ENCODE measurements at places on chromosomes 1 and 21.

DNA sequence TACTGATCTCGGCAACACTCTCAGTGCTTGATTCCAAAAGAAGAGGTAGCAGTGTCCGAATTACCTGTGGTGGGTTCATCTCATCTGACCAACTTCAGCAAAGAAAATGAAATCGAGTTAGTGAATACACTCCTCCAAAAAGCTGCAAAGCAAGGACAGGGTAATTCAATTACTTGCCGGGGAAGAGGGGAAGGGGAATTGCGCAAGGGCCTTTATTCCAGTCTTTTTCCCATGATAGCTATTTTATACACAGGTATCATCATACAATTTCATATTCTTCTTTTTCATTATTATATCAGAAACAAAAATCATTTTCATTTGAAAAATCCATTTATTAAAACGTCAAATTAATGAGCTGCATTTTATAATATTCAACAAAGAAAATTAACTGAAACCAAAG is 42.9 kb downstream of the UBR4 start:
- DNase-seq: no peak

DNA sequence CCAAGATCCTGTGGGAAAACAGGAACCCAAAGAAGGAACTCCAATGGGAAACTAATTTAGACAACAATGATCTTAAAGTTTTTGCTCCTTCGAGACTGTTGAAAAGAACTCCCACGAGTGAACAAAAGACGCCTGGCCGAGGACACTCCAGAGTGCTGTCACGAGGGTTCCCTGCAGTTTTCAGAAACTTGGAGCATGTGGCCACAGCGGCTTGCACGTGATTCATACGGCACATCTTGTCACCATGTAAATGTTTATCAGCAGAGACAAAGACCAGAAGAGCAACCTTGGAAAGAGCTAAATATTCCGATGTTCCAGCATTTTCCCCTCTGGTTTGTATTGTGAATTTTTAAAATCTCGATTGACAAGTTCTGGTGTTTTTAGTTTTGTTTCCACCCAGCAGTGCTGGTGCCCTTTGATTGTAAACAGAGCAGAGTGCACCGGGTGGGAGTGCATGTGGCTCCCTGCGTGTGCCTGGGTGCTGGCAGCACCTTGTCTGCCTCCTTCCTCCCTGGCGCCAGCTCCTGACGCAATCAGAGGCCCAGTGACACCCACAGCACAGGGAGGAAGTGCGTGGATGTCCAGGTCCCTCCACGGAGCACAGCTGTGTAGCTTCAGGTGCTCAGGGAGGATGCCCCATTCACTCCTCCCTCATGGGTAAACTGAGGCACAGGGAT is 23.0 kb downstream of the LRRC3 start:
- DNase-seq: no peak

GRCh38 chr1:48236716-48237470 is 14.4 kb downstream of the SLC5A9 start:
- DNase-seq: peak; percentile 41

- DNase-seq: no peak
Measured at GRCh38 chr1:25556791-25557476, 13.5 kb downstream of the LDLRAP1 start.

- peak; percentile 60 for DNase-seq
Measured at GRCh38 chr21:33403128-33403785, at the start of gene IFNGR2. Gene IFNGR2, plus strand, starts transcription at chr21:33403413. Its CDS starts 131 bp downstream, at chr21:33403544.

DNA sequence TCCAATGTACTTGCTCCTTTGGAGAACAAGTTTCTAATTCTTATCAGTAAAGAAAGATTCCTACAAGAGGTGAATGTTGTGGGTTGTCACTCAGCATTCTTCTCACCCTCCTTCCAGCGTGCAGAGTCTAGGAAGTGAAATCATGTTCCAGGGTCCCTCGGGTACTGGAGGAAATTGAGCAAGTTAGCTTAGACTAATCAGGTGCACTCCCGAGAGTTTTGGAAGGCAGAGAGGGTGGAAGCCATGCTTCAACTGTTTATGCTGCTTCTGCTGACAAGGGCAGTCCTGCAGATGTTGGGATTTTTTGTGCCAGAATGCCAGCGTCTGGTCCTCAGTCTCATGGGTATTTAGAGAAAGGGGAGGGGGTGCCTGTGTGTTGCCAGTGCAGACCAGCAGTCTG is 5.3 kb upstream of the C1orf115 start:
- DNase-seq: no peak
